ENCODE measurements at places on chromosomes 5 and 9.

DNA sequence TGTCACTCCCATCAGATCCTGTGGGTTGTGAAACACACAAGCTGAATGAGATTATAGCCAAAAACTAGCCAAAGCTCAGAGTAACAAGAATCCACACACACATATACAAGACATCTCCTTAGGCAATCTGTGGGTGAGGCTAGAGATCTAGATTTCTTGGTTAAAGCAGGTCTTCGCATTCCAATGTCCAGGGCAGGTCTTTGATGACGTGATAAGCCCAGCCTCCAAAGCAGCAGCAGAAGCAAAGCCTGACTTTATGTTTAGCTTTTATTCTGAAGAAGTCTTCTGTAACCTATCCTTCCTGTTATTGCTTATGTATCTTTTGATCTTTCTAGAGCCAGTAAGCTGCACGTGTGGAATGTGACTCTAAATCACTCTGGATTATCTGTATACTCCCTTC is 199.1 kb upstream of the SLC30A5 start:
- DNase-seq: no peak

GRCh38 chr5:72443883-72444282 is 63.3 kb downstream of the ZNF366 start:
- no peak for DNase-seq

GRCh38 chr9:129596541-129597331 is 24.2 kb downstream of the C9orf50 start:
- no peak for DNase-seq

DNA sequence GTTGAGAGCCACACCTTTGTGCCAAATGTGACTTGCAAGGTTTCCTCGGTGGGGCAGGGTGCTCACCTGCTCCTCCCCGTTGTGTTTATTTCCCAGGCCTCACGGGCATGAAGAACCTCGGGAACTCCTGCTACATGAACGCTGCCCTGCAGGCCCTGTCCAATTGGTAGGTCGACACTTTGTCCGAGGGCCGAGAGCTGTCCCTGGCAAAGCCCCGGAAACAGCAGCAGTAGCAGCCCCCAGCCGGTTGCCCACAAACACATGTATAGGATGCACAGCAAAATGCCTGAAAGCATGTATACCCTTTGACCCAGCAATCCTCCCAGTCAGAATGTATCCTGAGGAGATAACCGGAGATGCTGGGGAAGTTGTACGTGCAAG is 26.2 kb downstream of the USP20 start:
- DNase-seq: no peak
